ENCODE measurements at places on chromosomes 1 and 21.
A peak's percentile ranks its signal among the peaks of the same experiment; 100 is the strongest.

DNA sequence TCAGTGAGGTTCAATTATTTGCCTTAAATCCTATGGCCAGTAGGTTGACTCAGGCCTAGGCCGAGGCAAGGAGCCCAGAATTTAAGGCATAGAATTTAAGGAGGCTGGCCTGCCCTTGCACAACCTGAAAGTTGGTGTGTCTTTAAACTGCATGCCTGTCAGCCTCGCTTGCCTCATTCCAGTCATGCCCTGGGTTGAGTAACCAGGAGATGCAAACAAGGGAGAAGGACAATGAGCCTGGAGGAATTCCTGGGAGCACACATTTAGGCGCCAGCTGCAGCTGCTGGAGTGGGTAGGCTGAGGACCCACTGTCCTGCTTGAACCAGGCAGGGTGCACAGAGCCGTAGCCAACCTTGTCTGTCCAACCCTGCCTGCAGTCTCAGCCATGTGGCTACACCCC lies 11.7 kb downstream of the CD2 start:
- DNase-seq: no peak

DNA sequence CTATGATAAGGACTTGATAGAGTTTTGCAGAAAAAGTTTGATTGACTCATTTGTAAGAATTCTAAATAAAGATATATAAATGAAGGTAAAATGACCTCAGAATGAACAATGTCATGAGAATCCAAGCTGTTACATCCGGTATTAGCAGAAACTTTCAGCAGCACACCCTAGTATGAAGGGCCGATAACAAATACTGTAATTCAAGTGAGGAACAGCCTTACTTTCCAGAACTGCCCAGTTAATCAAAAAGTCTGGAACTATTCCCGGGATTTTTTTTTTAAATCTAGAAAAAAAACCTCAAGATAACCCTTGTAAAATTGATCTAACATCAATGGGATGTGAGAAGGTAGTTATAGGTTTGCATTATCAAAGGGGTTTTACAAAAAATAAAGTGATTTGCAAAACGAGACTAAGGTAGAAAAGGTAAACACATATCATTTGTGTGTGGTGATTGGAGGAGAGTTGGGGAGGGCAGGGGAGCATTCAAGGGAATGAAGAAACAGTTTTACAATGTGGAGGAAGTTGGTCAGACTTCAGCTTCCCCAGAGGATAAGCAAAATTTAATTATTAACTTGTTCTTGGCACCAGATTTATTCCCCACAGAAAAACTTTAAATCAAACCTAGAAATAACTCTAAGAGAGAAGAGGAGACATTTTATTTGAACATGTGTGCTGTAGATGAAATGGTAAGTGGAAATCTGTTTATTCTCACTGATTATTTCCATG lies 75.9 kb upstream of the VCAM1 start:
- DNase-seq: no peak

DNA sequence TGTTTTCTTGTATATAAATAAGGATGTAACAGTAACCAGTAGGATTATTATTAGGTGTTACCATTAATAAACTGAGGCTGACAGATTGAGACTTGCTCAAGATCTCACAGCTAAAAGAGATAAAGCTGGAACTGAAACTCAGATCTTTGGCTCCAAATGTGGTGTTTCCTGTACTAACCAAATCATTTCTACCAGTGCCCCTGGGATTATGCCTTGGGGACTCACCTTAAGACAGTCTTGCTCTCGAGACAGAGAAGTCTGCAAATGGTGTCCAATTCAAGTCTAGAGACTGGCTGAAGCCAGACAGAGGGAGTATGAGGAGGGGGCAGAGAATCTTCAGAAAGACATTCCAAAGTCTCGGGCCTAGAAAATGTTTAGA lies 593 bp upstream of the CD53 start:
- no peak for DNase-seq

- no peak for DNase-seq
These were observed 116.7 kb downstream of the KCNN3 start for GRCh38 chr1:154753426-154753825.

DNA sequence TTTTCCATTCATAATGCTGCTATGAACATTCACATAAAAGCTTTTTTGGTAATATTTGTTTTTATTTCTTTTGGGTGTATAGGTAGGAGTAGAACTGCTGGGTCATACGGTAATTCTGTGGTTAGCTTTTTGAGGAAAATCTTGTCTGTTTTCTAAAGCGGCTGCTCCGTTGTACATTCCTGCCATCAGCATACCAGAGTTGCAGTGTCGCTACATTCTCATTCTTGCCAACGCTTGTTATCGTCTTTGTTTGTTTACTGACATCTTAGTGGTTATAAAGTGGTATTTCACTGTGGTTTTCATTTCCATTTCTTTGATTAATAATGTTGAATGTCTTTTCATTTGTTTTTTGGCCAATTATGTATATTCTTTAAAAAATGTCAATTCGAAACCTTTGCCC lies 469.8 kb upstream of the ZP4 start:
- DNase-seq: no peak

GRCh38 chr1:21754583-21754982 lies 28.4 kb downstream of the USP48 start:
- DNase-seq: no peak

GRCh38 chr1:65176591-65176990 lies 28.6 kb downstream of the AK4 start:
- DNase-seq: no peak

GRCh38 chr1:38005195-38006007 lies at the start of gene FHL3:
FHL3 (minus strand) TSS chr1:38005514; CDS start chr1:37999412, 6,102 bp downstream.
- no peak for DNase-seq

GRCh38 chr1:206074839-206075238 lies 21.9 kb downstream of the RHEX start:
- no peak for DNase-seq

GRCh38 chr1:41333146-41333784 lies 28.0 kb upstream of the FOXO6 start:
- no peak for DNase-seq

DNA sequence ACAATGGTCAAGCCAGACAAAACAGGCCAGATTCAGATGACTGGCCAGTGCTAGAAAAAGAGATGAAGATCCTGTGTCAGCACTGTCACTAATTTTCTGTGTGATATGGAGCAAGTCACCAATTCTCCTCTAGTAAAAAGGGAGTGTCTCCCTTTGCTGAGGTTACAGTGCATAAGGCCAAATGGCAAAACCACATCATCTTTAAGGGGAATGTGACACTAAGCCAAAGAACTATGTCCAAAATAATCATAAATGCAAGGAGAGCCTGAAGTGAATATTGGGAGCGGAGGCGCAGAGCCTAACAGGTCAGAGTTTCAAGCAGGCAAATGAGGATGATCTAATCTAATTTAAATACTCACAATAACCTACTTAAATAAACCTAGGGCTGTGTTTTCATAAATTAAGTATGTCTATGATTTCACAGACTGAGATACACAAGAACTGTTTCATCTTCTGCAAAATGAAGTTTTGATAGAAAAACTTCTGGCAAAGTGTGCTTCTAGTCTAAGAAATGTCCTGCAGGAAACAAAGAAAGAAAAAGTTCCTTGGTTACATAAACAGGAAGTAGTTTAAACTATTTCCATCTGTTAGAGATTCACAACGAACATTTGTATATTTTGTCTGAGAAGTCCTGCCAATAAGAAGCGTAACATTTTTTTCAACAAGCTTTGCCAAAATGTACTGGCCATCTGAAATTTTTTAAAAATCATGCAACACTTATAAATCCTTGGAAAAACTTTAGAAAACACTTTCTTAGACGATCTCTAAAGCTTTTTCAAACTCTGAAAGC lies 290.2 kb downstream of the LRRC40 start:
- no peak for DNase-seq

DNA sequence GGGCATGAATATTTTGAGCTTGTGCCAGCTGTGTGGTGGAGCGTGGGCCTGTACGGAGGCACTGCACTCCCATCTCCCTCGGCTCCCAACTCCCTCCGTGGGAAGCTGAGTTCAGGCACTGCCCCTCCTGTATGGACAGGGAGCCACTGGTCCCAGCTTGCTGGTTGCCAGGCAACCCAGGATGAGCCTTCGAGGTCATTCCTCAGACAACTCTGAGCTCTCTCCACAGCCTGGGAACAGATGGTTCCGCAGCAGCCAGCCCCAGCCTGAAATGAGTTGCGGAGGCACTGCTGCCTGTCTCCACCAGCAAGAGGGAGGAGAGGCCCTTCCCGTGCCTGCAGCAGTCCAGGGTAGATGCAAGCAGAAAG lies 58.4 kb upstream of the TENT5B start:
- DNase-seq: peak; percentile 4

DNA sequence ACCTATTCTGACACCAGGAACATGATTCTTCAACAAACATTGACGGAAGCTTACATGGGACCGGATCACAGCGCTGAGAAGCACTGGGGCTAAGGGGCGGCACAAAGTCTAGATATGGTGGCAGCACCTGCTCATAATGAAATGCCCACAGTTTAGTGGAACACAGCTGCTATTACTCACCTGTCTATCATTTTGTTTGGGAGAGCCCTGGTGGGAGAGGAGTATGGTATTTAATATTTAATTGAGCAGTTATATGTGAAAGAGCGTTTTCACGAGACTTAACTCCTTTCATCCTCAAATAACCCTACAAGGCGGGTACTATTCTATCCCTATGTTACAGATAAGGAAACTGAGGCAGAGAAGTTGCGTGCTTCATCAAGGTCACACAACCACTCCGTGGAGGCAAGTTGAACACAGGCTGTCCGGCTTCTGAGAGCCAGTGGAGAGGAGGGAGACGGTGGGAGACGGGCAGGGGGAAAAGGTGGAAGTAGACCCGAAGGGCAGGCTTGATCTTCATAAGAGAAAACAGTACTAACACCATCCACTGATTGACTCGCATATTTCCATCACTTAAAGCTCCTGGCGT lies 790 bp upstream of the TSNAX start:
- no peak for DNase-seq

Measured in hypothalamus (tissue), 51 donors.